ENCODE measurements at places on chromosomes 5 and 9. TPM values are rescaled to one million over a fixed set of nuclear protein-coding genes. Genes with fewer than 3 reads are reported as not detected.

GRCh38 chr5:124951661-124952060, 205.2 kb upstream of the ZNF608 start:
- DNase-seq = no peak
- no peak overlapping the region for H3K27ac ChIP-seq
- H3K36me3 ChIP-seq = no peaks in the 10 kb centered on the region
- H3K27me3 ChIP-seq = no peaks in the 10 kb centered on the region

- H3K27ac ChIP-seq = no peak overlapping the region
- no peaks in the 10 kb centered on the region for H3K4me1 ChIP-seq
- no peaks in the 10 kb centered on the region for H3K36me3 ChIP-seq
- no peak for DNase-seq
- no peak overlapping the region for H3K4me3 ChIP-seq
Observed at GRCh38 chr9:14824481-14824880, 85.7 kb downstream of the FREM1 start.

- no peak for DNase-seq
- no peak overlapping the region for H3K27ac ChIP-seq
- H3K4me3 ChIP-seq = no peak overlapping the region
- H3K36me3 ChIP-seq = no peaks in the 10 kb centered on the region
- H3K27me3 ChIP-seq = no peaks in the 10 kb centered on the region
Observed at GRCh38 chr5:180439911-180440769, 54.0 kb upstream of the CNOT6 start.

DNA sequence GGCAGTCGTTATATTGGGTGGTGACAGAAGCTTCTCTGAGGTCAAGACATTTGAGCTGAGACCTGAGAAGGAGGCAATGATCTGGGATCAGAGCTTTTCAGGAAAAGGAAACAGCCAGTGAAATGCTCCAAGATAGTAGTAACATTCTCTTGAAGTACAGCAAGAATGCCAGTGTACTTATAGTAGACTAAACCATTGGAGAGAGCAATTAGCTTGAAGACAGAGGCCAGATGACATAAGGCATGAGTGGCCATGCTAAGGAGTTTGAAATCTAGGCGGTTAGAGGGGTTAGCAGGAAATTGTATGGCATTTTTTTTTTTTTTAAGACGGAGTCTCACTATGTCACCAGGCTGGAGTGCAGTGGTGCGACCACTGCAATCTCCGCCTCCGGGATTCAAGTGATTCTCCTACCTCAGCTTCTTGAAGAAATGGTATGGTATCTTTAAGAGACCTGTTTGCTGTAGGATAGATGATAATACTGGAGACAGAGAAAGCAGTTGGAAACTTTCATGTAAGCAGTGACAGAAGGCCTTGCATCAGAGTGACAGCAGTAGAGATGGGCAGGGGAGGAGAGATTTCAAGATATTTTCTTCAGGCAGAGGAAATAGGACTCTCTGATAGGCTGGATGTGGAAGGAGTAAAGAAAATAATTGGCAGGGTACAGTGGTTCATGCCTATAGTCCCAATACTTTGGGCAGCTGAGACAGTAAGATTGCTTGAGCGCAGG, 482.2 kb upstream of the PAPPA start:
- H3K27ac ChIP-seq = no peak overlapping the region
- no peaks in the 10 kb centered on the region for H3K36me3 ChIP-seq
- no peak for DNase-seq
- no peaks in the 10 kb centered on the region for H3K27me3 ChIP-seq
- H3K4me3 ChIP-seq = no peak overlapping the region

- H3K4me1 ChIP-seq = peaks cover 6% of the 10 kb centered on the region
- no peak overlapping the region for H3K27ac ChIP-seq
- H3K27me3 ChIP-seq = no peaks in the 10 kb centered on the region
- H3K4me3 ChIP-seq = no peak overlapping the region
- DNase-seq = no peak
Observed at GRCh38 chr9:113640418-113640817, 176.9 kb downstream of the RGS3 start.

- H3K27ac ChIP-seq = no peak overlapping the region
- H3K36me3 ChIP-seq = no peaks in the 10 kb centered on the region
- no peak for DNase-seq
Observed at GRCh38 chr9:133785753-133786370, 47.7 kb upstream of the SARDH start.

Gene KIF4B
- 0.11 TPM for total RNA-seq

GRCh38 chr5:137144656-137145055, 354.5 kb downstream of the SPOCK1 start:
- H3K36me3 ChIP-seq = no peaks in the 10 kb centered on the region
- H3K27ac ChIP-seq = no peak overlapping the region
- H3K4me1 ChIP-seq = peaks cover 2% of the 10 kb centered on the region
- H3K27me3 ChIP-seq = peaks cover 7% of the 10 kb centered on the region
- H3K4me3 ChIP-seq = no peak overlapping the region
- DNase-seq = no peak

- no peak for DNase-seq
- no peaks in the 10 kb centered on the region for H3K36me3 ChIP-seq
- no peak overlapping the region for H3K4me3 ChIP-seq
Observed at GRCh38 chr9:91185193-91185886, 176.4 kb downstream of the AUH start.

Gene ABL1
- total RNA-seq = 34.3 TPM

DNA sequence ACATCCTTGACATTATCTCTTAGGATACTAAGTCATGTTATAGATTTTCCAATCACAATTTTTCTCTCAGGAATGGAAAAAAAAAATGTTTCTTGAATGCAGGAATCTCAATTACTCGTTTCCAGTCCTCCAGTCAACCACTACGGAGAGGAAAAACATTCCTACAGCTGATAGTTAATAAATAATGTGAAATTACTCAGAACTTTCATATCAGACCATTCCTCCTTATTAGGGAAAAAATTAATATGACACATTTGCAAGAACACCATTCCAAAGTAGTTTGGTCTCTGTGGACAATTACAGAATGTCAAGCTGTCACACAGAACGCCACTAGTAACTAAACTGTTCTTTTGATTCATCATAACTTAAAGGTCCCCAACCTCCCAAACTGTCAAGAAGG, 31.5 kb downstream of the MED27 start:
- no peaks in the 10 kb centered on the region for H3K27me3 ChIP-seq
- DNase-seq = no peak
- no peaks in the 10 kb centered on the region for H3K36me3 ChIP-seq

All from heart right ventricle (tissue), 16 donors.